Renal cortex interstitium (tissue), 15 donors: ENCODE measurements at places on chromosomes 2 and 18.

- DNase-seq = no peak
Observed at GRCh38 chr2:110819711-110820110, 87.3 kb downstream of the ACOXL start.

DNA sequence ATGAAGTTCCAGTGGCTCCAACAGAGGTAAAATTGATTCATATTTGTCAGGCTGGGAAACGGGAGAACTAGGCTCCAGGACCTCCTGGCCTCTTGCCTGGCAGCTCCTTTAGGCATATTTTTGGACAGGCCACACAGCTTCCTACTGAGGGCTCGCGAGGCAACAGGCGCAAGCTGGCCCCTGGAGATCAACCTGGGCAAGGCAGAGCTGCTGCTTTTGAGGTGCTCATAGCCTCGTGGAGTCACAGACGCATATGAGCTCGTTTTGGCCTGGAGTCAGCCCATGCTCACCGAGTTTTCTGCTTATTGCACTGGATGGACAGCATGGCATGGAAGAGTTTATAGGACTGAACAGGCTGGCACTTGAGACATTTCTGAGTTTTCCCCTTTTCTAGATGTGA lies 97.7 kb downstream of the CAPN13 start:
- no peak for DNase-seq

DNA sequence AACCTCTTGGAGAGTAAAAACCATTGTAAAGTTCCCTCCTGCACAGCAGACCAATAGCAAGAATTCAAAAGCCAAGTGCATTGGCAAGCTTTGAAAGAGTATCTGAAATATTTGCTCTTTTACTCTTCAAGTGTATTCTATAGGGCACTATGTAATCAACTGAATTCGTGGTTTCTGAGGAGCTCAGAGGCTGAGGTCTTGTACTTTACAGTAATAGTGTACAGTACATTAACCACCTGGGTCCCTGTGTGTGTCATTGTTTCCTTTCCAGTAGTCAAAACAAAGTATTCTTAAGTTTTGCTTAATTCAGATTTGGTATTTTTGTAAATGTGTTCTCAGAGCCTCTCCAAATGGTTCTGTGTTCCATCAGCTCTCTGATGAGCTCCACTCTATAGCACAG lies 769.7 kb downstream of the LRRTM4 start:
- no peak for DNase-seq

GRCh38 chr2:219484343-219485200 lies 14.1 kb upstream of the GMPPA start:
- DNase-seq = no peak

DNA sequence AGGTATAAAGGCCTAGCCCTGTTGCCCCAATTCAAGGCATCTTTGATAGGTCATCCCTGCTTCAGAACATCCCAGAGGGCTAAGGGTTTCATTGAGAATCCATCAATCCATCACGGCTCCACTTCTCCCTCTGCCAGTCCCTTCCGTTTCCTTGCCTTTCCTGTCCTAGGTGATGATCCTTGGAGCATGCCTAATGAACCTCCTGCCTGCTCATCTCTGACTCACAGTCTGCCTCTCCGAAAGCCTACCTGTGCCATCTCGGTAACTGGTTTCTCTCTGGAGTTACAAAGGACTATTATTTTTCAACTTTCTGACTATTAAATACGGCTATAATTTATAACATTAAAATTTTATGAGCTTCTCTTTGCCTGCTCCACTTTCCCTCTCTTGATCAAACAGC lies 36.7 kb upstream of the OSBPL6 start:
- no peak for DNase-seq

DNA sequence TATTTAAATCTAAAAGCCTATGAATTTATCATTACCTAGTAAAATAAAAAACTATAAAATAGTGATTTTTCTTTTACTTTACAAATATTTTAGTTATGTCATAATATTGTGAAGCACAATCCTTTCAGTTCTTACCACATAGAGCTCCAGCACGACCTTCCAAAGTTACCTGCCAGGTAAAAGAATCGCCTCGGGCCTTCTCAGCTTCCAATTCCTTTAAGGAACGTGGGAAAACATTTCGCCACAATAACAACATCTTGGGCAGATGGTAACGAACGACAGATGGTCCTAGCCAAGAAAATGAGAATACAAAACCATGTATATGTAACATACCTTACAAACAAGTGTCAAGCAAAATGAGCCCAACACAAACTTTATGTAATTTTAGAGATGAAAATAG lies 23.7 kb downstream of the HEATR5B start:
- no peak for DNase-seq
